ENCODE measurements at places on chromosomes 7 and 10.

DNA sequence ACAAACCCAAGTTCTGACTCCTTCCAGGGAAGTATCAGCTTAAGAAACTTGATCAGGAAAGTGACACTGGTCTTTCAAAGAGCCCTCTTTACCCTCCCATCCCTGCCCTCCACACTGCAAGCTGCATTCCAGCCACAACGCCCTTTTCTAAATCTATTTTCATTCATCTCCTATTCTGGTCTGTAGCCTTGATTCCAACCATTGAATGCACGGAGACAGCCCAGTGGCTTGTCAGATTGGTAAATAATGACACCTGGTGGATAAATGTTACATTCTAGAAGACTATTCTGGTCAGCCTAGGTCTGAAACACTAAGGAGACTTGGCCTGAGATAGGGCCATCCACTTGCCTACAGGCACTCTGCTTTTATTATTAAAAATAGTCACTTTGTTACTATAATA, 20.9 kb downstream of the MORN4 start:
- no peak for DNase-seq
- H3K36me3 ChIP-seq: no peaks in the 10 kb centered on the region
- no peak overlapping the region for H3K27ac ChIP-seq
- H3K4me1 ChIP-seq: peaks cover 3% of the 10 kb centered on the region
- no peak overlapping the region for H3K4me3 ChIP-seq

GRCh38 chr10:70561070-70561469, 41.5 kb downstream of the PRF1 start:
- no peak overlapping the region for H3K4me3 ChIP-seq
- no peaks in the 10 kb centered on the region for H3K36me3 ChIP-seq
- no peak overlapping the region for H3K27ac ChIP-seq
- no peaks in the 10 kb centered on the region for H3K4me1 ChIP-seq
- H3K27me3 ChIP-seq: no peaks in the 10 kb centered on the region
- DNase-seq: no peak

DNA sequence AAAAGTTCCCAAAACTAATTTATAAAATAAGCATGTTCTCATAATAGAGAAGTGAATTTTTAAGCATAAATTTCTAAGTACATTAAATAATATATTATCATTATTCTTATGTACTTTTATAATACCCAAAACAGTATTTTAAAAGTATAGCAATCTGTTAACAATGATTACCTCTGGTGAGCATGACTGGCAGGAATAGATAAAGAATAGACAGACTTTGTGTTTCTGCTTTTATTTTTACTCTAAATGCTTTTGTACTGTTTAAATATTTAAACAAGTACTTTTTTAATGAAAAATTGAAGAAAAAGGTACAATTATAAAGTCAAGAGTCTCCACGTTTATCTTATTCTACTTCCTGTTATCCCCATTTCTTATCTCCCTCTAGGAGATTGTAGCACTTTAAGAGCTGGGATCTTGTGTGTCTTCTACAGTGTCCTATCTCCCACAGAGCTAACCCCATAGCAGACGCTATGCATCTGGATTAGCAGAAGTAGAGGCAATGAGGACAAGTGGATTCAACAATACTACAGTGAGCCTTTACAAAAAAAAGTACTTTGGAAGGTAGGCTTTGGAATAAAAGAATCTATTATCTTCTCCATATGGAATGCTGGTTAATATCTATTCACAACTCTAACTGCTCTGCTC, 42.9 kb downstream of the IDE start:
- no peak for DNase-seq
- no peak overlapping the region for H3K27ac ChIP-seq
- no peaks in the 10 kb centered on the region for H3K4me1 ChIP-seq

DNA sequence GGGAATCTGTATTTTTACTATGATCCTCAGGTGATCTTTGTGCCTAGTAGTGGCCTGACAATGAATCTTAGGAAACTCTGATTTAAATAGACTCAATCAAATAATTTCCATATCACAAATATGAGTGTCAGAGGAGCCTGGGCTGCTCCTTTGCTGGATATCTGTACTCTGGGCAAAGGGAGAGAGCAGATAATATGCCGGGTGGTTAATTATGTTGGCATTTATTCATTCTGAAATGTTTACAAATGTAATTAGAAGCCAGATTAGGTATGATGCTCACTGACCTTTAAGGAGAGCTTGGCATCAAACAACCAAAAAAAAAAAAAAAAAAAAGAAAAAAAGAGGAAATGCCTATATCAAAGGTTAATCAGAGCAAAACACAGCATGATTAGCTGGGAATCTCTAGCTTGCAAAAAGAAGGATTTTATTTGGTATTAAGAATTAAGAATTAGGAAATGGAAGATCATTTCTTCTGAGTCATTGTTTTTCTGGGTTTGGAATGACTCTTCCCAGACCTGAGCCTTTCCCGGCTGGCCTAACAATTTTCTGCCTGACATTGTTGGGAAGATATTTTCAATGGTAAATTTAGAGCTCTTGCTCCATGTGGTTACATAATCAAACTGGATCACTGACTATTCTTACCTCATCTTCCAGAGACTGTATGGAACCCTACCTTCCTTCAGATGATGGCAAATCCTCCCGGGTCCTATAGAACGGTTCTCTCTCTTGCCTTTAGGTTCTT, 365.3 kb downstream of the REEP3 start:
- no peaks in the 10 kb centered on the region for H3K27me3 ChIP-seq
- no peaks in the 10 kb centered on the region for H3K36me3 ChIP-seq
- H3K27ac ChIP-seq: no peak overlapping the region
- H3K4me3 ChIP-seq: no peak overlapping the region
- peaks cover 4% of the 10 kb centered on the region for H3K4me1 ChIP-seq

DNA sequence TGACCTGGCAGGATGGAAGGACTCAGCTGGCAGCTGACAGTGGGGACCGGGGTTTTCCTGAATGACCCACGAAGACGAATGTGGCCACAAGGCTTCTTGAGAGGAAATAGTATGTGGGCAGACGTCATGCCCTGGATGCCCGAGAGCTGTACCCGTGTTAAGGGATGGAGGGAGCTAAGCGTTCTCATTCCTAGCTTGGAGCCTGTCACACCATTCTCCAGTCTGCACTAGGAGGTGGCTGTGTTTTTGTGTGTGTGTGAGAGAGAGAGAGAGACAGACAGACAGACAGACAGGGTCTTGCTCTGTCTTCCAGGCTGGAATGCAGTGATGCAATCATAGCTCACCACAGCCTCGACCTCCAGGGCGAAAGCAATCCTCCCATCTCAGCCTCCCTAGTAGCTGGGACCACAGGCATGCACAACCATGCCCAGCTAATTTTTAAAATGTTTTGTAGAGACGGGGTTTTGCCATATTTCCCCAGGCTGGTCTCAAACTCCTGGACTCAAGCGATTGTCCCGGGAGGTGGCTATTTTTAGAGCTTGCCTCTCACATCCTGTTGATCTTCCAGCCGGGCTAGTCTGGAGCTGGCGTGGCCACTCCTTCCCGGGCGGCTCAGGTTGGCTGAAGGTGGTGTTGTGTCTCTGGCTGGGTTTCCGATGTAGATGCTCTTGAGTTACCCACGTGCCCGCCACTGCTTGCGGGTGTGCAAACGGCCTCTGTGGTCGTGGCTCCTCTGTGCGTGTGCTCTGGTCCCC, 2.1 kb downstream of the AMZ1 start:
- peaks cover 33% of the 10 kb centered on the region for H3K27me3 ChIP-seq
- H3K4me3 ChIP-seq: no peak overlapping the region
- no peak for DNase-seq
- H3K36me3 ChIP-seq: no peaks in the 10 kb centered on the region
- H3K27ac ChIP-seq: no peak overlapping the region

- no peaks in the 10 kb centered on the region for H3K4me1 ChIP-seq
- H3K27ac ChIP-seq: no peak overlapping the region
- no peaks in the 10 kb centered on the region for H3K36me3 ChIP-seq
- no peak overlapping the region for H3K4me3 ChIP-seq
Measured at GRCh38 chr10:111187096-111187495, 110.3 kb downstream of the ADRA2A start.

DNA sequence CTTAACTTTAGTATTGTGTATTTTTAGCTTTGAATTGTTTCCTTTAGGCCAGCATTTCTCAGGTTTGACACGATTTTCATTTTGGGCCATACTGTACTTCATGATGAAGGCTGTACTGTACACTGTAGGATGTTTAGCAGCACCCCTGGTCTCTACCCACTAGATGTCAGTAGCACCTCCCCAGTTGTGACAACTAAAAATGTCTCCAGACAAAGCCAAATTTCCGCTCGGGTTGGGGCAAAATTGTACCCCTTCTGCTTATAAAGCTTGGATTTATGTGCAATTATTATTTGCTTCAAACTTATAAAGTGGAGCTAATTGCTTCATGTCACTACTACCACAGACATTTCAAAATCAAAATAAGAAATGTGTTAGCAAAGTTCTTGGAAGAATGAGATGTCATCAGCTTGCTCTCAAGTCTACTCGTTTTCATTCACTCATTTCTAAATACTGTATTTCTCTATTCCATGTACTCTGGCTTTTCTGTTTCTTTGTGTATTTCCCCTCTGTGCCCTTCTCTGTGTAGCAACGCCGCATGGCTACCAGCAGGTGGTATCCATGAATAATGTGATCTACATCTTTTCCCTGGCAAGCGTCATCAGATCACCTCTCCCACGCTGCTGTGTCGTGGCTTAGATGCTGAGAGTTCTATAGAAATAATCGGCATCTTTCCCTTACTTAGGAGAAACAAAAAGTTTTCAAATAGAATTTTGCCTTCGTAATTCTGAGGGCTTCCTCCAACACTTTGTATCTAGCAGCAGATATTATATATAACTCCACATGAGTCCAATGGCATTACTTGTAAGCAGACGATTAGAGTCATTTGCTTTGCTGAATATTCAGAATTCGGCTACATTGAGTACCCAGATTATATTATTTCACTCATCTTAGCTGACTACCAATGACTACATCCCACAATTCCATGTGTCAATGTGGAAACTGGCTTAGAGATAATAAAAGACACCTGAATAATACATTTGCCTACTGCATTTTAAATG, 47.8 kb upstream of the CALCR start:
- no peak overlapping the region for H3K4me3 ChIP-seq
- DNase-seq: no peak
- no peak overlapping the region for H3K27ac ChIP-seq
- no peaks in the 10 kb centered on the region for H3K27me3 ChIP-seq
- H3K4me1 ChIP-seq: peaks cover 2% of the 10 kb centered on the region

DNA sequence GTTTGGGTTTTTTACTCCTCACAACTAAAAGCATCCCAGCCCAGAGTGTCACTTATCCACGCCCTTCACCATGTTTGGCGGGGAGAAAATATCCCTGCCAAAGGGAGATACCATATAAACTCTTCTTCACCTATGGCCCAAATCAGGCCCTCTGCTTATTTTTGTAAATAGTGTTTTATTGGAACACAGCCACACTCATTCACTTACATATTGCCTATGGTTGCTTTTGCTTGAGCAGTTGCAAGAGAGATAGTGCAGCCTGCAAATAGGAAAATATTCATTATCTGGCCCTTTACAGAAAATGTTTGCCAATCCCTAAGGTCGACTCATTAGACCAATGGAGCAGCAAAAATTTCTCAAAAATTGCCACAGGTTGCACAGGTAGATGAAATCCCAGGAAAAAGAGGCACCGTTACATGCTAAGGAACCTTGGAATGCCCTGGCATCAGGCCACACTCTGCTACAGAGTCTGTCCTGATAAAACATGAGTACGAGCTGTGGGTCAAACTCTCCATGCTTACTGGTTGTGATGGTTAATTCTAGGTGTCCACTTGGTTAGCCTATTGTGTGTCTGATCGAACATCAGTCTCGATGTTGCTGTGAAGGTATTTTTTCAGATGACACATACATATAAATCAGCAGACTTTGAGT, 7.9 kb upstream of the RASSF4 start:
- no peaks in the 10 kb centered on the region for H3K36me3 ChIP-seq
- H3K27me3 ChIP-seq: no peaks in the 10 kb centered on the region
- no peak overlapping the region for H3K4me3 ChIP-seq
- peak; percentile 1 for DNase-seq
- no peak overlapping the region for H3K27ac ChIP-seq

DNA sequence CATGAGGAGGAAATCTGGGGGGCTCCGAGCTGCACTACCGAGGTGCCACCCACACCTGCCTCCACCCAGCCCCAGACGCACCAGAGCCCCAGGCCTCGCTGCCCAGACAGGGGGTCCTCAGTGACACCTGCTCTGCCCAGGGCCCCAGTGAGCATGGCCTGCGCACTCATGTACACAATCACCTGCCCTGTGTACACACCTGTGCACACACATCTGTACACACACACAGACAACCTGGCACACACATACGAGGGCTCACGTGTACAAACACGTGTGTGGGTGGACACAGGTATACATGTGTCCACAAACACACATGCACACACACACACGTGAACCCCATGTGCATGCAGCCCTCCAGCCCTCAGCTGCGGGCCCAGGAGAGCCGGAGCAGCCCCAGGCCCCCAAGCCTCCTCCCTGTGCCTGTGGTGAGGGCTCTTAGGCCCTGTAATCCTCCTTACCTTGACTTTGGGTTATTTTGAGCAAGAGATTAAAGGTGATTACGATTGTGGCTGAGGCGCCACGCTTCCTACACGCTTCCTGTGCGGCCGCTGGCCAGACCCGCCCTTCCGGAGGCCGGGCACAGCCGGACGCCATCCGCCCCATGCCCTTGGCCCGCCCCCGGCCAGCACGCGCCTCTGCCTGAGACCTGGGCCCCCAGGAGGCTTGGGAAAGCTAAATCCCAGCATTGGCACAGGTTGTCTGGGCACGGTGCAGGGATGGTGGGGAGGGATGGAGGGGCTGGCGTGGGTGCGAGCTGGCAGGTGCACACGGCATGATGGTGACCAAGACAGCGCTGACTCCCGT, 71.9 kb downstream of the ELFN1 start:
- no peaks in the 10 kb centered on the region for H3K4me1 ChIP-seq
- H3K27me3 ChIP-seq: no peaks in the 10 kb centered on the region
- no peak for DNase-seq
- H3K36me3 ChIP-seq: no peaks in the 10 kb centered on the region

DNA sequence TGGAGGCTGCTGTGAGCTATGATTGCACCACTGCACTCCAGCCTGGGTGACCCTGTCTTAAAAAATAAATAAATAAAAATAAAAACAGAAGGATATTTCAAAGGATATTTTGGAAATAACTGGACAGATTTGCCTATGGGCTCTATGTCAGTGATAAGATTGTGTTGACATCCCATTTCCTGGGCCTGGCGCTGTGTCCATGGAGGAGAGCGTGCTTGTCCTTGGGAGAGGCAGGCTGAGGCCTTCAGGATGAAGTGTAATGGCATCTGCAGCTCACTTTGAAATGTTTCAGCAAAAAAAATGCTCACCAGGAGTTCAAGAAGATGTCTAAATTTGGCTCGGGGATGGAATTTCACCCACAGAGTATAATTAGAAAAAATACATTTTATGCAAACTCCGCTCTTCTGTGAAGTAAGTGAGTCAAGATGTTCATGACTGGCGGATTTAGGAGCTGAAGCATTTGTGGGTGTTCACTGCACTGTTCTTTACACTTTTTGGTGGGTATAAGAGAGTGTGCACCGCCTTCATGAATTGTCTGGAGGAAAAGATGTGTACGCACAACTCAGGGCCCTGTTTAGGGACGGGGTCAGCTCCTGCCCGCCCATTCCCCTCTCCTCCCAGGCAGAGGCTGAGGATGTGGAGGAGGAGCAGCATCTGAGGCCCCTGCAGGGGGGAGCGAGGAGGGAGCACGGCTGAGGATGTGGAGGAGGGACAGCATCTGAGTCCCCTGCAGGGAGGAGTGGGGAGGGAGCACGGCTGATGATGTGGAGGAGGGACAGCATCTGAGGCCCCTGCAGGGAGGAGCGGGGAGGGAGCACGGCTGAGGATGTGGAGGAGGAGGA, 18.5 kb upstream of the FOXL3 start:
- no peaks in the 10 kb centered on the region for H3K4me1 ChIP-seq
- no peaks in the 10 kb centered on the region for H3K36me3 ChIP-seq
- no peak overlapping the region for H3K4me3 ChIP-seq
- no peak overlapping the region for H3K27ac ChIP-seq
- H3K27me3 ChIP-seq: no peaks in the 10 kb centered on the region

Measured in H1 (cell line).